ENCODE measurements at places on chromosomes 2 and 18.

DNA sequence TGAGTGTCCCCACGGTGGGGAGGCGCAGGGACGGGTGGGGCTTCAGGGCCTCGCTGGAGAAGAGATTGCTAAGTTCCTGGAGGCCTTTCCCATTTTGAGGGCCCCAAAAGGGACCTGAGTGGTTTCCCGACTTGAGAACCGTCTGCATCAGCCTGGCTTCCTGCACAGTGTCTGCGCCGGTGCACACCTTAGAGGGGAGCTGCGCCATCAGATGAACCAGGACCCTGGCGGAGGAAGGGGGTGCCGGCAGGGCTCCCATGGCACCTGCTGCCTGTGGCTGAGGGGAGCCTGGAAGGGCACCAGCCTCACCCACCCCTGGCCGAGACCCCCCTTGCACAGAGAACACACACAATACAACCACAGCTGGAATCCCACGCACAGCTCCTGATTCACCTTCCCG, 465.1 kb upstream of the MYT1L start:
- no peak for DNase-seq

GRCh38 chr2:66489436-66489835, 54.5 kb downstream of the MEIS1 start:
- no peak for DNase-seq

DNA sequence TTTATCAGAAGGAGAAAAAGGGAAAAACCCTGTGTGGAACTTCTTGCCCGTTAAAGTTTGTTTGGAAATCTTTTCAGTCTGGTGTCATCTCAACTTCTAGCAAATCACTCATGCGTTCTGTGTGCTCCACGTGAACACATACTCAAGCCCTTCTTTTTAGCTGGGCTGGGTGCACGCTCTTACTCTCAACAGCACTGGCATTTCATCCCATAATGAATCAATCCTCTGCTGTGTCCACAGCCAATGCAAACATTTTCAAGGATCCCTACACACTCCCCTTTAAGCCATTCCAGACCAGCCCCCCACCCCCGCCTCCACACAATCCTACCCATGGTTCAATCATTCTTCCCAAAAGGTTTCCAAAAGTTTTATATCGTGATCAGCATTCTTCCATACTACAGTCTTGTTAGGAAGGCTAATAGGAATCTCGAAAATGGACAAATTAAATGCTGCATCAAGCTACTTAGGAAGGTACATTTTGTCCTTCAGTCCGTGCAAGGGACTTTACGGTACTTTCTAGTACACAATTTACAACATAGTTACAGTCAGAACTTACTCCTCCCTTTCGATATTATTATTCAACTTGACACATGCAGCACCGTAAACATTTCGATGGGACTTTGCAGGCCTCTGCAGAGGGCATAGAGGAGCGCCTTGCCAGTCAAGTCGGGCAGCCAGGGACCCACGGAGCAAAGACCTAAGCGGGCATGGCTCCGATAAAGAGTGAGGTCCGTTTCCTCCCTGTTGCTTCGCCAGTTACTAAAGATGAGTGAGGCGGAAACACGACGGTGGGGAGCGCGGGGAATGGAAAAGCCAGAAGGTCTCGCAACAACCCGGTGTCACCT, 1.4 kb downstream of the PTGR3 start:
- DNase-seq, result peak; percentile 22

DNA sequence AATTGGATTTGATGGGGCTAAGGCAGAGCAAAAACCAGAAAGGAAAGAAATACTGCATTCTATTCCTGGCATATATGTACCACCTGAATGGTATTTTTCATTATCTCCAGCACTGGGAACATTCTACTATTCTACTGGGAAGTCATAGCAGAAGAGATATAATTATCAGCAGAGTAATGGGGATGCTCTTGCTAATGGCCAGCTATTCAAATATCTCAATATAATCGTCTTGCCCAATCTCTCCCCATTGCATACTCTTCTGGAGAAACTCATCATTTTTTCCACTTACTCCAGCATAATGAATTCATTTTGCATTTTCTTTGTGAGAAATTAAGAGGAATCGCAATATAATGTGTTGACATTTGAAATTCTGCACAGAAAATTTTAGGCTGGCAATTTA, 1794.7 kb upstream of the PIK3C3 start:
- no peak for DNase-seq

DNA sequence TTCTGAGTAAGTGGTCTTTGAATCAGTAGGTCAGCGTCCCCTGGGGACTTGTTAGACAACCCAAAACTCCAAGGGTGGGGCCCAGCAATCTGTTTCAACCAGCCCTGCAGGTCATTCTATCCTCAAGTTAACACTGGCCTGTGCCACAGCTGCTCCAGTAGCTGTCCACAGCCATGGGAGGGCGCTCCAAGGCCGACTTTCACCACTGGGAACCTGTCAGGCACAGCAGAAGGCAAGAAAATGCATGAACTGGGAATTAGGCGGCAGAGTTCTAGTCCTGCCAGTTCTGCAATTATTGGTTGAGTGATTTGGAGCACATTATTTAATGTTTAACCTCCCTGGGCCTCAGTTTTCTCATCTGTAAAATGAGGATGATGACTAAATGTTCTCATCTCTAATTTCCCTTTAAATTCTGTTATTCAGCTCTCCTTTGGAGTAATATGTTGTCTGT, 17.4 kb upstream of the MRPL33 start:
- peak; percentile 75 for DNase-seq

Data from M059J (cell line).